K562 (cell line): ENCODE measurements at places on chromosomes 2 and 18. TPM values are rescaled to one million over a fixed set of nuclear protein-coding genes. Genes with fewer than 3 reads are reported as not detected.

- no peak overlapping the region for H3K4me3 ChIP-seq
- no peak for DNase-seq
- no peaks in the 10 kb centered on the region for H3K27me3 ChIP-seq
- H3K4me1 ChIP-seq: no peaks in the 10 kb centered on the region
Measured at GRCh38 chr2:60512641-60513040, 40.8 kb downstream of the BCL11A start.

GRCh38 chr2:45505138-45505537 is 105.9 kb downstream of the SRBD1 start:
- no peak for DNase-seq
- no peak overlapping the region for H3K4me3 ChIP-seq
- no peaks in the 10 kb centered on the region for H3K36me3 ChIP-seq
- H3K27ac ChIP-seq: no peak overlapping the region
- H3K4me1 ChIP-seq: no peaks in the 10 kb centered on the region

- no peak overlapping the region for H3K4me3 ChIP-seq
- no peak for DNase-seq
- no peak overlapping the region for H3K27ac ChIP-seq
Measured at GRCh38 chr18:4908328-4908727, 288.7 kb downstream of the AKAIN1 start.

GRCh38 chr2:7685342-7686015 is 768.3 kb downstream of the RNF144A start:
- H3K36me3 ChIP-seq: no peaks in the 10 kb centered on the region
- H3K4me1 ChIP-seq: no peaks in the 10 kb centered on the region
- H3K27me3 ChIP-seq: no peaks in the 10 kb centered on the region
- DNase-seq: no peak

GRCh38 chr2:224565452-224566035 is 19.6 kb downstream of the CUL3 start:
- H3K27me3 ChIP-seq: no peaks in the 10 kb centered on the region
- no peak overlapping the region for H3K27ac ChIP-seq
- H3K4me3 ChIP-seq: no peak overlapping the region

DNA sequence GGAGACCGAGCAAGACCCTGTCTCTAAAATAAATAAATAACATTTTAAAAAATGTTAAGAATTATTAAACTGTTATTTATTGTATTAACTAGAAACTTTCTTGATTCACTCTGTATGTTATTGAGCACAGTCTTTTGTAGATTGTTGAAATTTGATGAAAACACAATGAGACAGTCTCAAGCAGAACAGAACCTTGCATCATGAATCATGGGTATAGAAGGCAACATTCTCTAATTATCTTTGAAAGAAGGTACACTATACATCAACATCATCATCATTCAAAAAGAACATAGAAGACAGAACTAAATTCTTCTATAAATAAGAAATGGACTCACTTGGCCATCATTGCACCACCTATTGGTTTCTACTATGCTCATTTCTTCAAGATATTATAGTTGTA is 67.7 kb downstream of the SLC8A1 start:
- no peaks in the 10 kb centered on the region for H3K36me3 ChIP-seq
- H3K4me3 ChIP-seq: no peak overlapping the region
- no peaks in the 10 kb centered on the region for H3K27me3 ChIP-seq
- H3K4me1 ChIP-seq: no peaks in the 10 kb centered on the region
- DNase-seq: no peak
- H3K27ac ChIP-seq: no peak overlapping the region

DNA sequence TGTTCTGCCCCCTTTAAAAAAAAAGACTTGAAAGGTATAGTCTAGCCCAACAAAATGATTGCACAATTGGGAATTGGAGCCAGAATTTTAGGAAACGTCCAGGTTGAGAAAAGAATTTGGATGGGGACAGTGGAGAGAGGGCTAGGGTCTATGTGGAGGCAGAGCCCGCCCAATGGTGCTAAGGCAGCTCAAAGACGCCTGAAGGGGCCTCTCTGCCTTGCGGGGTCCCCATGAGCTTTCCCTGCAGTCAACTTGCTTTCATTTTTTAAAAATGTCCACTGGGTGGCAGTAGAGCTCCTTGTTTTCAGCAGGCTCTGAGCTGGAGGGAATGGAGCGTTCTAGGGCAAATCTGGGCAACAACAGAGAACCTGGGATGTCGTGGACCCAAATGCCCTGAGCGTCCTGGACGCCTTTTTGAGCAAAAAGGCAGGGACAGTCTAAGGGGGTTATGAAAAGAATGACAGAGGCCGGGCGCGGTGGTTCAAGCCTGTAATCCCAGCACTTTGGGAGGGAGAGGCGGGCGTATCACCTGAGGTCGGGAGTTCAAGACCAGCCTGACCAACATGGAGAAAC is 40.2 kb upstream of the ITM2C start:
- no peak overlapping the region for H3K4me3 ChIP-seq
- no peak overlapping the region for H3K27ac ChIP-seq
- peaks cover 10% of the 10 kb centered on the region; the same call in 1 of the 3 replicates for H3K36me3 ChIP-seq
- no peaks in the 10 kb centered on the region for H3K27me3 ChIP-seq
- peak; percentile 58 for DNase-seq
- peaks cover 16% of the 10 kb centered on the region for H3K4me1 ChIP-seq

- no peak overlapping the region for H3K27ac ChIP-seq
- no peaks in the 10 kb centered on the region for H3K4me1 ChIP-seq
- no peaks in the 10 kb centered on the region for H3K27me3 ChIP-seq
- no peak for DNase-seq
Measured at GRCh38 chr2:122856696-122857095, 1101.2 kb downstream of the TSN start.

DNA sequence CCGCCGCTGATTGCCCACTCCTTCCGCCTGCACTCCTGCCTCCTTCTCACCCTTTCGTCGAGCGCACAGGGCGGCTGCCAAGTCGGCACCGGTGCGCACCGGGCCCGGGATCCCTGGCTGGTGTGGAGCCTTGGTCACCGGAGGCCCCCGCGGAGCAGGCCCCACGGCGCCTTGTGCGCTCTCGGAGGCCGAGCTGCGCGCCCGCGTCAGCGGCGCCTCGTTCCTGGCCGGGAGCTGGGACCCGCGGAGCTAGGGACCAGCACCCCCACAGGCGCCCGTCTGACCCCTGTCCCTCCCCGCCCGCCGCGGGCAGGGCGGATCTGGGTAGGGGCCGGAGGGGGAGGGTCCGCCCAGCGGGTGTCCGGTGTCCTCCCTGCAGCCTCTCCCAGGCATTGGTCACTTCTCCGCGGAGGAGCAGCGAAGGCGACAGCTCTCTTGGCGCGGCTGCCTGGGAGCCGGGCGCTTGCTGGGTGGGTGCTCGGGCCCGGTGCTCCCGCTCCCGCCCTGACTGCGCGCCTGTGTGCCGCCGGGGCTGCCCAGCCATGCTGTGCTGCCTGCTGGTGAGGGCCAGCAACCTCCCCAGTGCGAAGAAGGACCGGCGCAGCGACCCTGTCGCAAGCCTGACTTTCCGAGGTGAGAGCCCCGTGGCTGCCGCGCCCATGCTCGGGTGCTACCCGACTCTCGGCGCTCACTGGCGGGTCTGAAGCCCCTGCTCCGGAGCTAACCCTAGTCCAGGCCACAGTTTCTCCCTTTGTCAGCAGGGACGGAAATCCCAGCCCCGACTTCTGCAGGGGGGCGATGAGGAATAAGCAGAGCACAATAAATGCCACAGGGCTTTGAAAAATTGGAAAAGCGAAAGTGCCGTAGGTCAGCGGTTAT is 13.2 kb downstream of the DYSF start:
- DNase-seq: no peak
- H3K27ac ChIP-seq: no peak overlapping the region
- H3K4me1 ChIP-seq: no peaks in the 10 kb centered on the region
- no peak overlapping the region for H3K4me3 ChIP-seq

DNA sequence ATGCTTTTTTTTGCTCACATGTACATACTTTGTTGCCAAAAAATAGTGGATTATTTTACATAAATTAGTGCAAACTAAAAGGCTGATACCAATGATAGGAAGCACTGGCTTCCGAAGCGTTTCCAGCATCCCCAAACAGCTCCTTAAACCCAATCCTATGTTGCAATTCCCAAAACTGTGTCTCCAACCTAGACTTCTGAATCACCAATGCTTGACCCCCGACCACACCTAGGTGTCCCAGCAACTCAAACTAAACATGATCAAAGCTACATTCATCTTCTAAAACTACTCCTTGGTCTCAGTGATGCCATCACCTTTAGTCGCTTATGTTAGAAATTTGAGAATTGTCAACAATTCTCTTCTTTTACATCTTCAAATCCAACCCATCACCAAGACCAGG is 13.4 kb downstream of the ATP8B1 start:
- no peak for DNase-seq
- no peaks in the 10 kb centered on the region for H3K36me3 ChIP-seq
- H3K4me3 ChIP-seq: no peak overlapping the region
- H3K4me1 ChIP-seq: peaks cover 5% of the 10 kb centered on the region; the same call in 2 of the 3 replicates
- H3K27ac ChIP-seq: no peak overlapping the region

- no peak for DNase-seq
- H3K4me3 ChIP-seq: no peak overlapping the region
- H3K27ac ChIP-seq: no peak overlapping the region
- H3K4me1 ChIP-seq: no peaks in the 10 kb centered on the region
- H3K27me3 ChIP-seq: peaks cover 22% of the 10 kb centered on the region
Measured at GRCh38 chr2:122011493-122012270, 256.2 kb downstream of the TSN start.

- DNase-seq: no peak
- H3K4me1 ChIP-seq: no peaks in the 10 kb centered on the region
- H3K27ac ChIP-seq: no peak overlapping the region
- H3K4me3 ChIP-seq: no peak overlapping the region
Measured at GRCh38 chr2:83528767-83529166, 930.3 kb downstream of the SUCLG1 start.

DNA sequence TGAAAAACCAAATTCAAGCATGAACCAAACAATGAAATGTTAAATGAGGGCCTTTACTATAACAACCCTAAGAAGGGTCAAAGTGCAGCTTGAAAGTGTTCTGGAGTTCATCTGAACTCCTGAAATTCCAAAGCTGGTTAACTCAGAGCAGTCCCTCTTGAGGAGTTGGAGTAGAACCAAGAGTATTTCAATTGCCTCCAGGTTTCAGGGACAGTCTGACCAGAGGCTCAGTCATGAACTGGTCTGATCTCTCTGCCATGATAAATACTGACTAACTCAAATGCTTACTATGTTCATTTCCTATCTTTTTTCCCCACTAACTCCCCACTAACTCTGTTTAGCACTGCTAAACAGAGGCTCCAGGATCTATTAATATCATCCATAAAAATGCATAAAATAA is 2.7 kb downstream of the STARD7 start:
- peak overlapping the region; percentile 28 for H3K4me3 ChIP-seq
- H3K27me3 ChIP-seq: no peaks in the 10 kb centered on the region
- peaks cover 26% of the 10 kb centered on the region for H3K4me1 ChIP-seq
- H3K27ac ChIP-seq: peak overlapping the region; percentile 31; the same call in 1 of the 3 replicates
- peaks cover 41% of the 10 kb centered on the region for H3K36me3 ChIP-seq

GRCh38 chr2:235523486-235524150 is 29.8 kb downstream of the AGAP1 start:
- H3K27ac ChIP-seq: no peak overlapping the region
- H3K27me3 ChIP-seq: no peaks in the 10 kb centered on the region
- DNase-seq: no peak
- H3K4me3 ChIP-seq: no peak overlapping the region
- no peaks in the 10 kb centered on the region for H3K36me3 ChIP-seq

GRCh38 chr18:26960911-26961310 is 95.4 kb upstream of the AQP4 start:
- H3K27me3 ChIP-seq: no peaks in the 10 kb centered on the region
- H3K36me3 ChIP-seq: no peaks in the 10 kb centered on the region
- H3K4me1 ChIP-seq: no peaks in the 10 kb centered on the region
- H3K27ac ChIP-seq: no peak overlapping the region
- no peak overlapping the region for H3K4me3 ChIP-seq

- DNase-seq: peak; percentile 35
- H3K4me1 ChIP-seq: no peaks in the 10 kb centered on the region
- no peak overlapping the region for H3K4me3 ChIP-seq
- no peaks in the 10 kb centered on the region for H3K27me3 ChIP-seq
- no peak overlapping the region for H3K27ac ChIP-seq
Measured at GRCh38 chr2:227862227-227862740, 9.1 kb upstream of the DAW1 start.

DNA sequence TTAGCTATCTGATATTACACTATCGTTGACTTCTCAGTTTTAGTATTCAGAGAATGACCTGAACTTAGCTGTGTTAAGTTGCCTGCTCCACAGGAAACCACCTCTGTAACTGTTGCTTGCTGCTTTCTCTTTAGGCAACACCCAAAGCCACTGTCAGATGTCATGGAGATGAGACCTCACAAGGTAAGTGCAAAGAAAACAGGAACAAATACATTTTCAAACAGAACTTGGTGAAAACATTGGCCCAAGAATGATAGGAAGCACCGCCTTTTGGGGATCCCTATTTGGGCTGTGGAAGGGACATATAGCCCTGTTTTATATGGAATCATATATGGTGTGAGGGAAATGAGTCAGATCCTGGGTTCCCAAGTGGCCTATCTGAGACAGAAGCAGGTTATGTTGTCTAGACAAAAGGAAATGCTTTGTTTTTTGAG is 143.4 kb downstream of the UBE2E3 start:
- H3K36me3 ChIP-seq: no peaks in the 10 kb centered on the region
- no peak for DNase-seq
- no peak overlapping the region for H3K27ac ChIP-seq
- no peak overlapping the region for H3K4me3 ChIP-seq

GRCh38 chr2:120899771-120900170 is 164.1 kb downstream of the GLI2 start:
- H3K36me3 ChIP-seq: no peaks in the 10 kb centered on the region
- peaks cover 51% of the 10 kb centered on the region for H3K27me3 ChIP-seq
- DNase-seq: no peak
- H3K4me1 ChIP-seq: no peaks in the 10 kb centered on the region
- no peak overlapping the region for H3K27ac ChIP-seq
- H3K4me3 ChIP-seq: no peak overlapping the region

DNA sequence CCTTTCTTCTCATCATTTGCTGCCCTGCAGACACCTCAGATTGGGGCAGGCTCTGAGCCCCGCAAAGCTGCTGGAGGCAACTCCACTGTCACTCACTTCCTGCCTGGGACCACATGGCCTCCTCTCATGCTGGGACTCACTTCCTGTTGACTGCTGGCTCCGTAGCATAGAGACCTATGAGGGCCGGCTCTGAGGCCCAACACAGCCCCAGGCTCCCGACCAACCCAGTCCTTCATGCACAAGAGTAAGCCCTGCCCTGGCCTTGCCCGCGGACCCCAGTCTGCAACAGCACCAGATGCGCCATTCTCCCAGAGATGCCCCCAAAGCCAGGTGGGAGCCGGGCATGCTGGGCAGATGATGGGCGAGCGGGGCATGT is 55.7 kb downstream of the DNMT3A start:
- no peaks in the 10 kb centered on the region for H3K36me3 ChIP-seq
- H3K4me3 ChIP-seq: no peak overlapping the region
- H3K27me3 ChIP-seq: peaks cover 80% of the 10 kb centered on the region
- DNase-seq: no peak
- H3K4me1 ChIP-seq: peaks cover 4% of the 10 kb centered on the region; the same call in 1 of the 2 replicates

Gene FBXO36
- total RNA-seq: 0.29 and 0.47 TPM in 2 replicates

Gene TWIST2
- not detected in 2 replicates for total RNA-seq

Gene GPAT2
- 0.33 and 0.94 TPM in 2 replicates for total RNA-seq

Gene DSG2
- total RNA-seq: 41.3 and 43.0 TPM in 2 replicates

Gene CXCR2
- not detected in 2 replicates for total RNA-seq

Gene ZNF532
- total RNA-seq: 0.42 and 0.47 TPM in 2 replicates

Gene ANKRD30B
- not detected in 2 replicates for total RNA-seq

Gene CYBRD1
- 21.6 and 22.4 TPM in 2 replicates for total RNA-seq

Gene GNAL
- 0.04 TPM in 1 of 2 replicates, not detected in the other for total RNA-seq

Gene ALLC
- not detected in 2 replicates for total RNA-seq

Gene PDE11A
- total RNA-seq: 5.7 and 6.0 TPM in 2 replicates

Gene MBP
- 0.09 and 0.34 TPM in 2 replicates for total RNA-seq

Gene MALL
- total RNA-seq: 0.24 and 0.27 TPM in 2 replicates

Gene CROCC2
- total RNA-seq: not detected in 2 replicates
